ENCODE measurements at places on chromosomes 7 and 10.

- H3K4me3 ChIP-seq, result no peak overlapping the region
- no peak for DNase-seq
- H3K4me1 ChIP-seq, result no peaks in the 10 kb centered on the region
- H3K27ac ChIP-seq, result no peak overlapping the region
These were observed 15.0 kb upstream of the WDR86 start for GRCh38 chr7:151424799-151425198.

DNA sequence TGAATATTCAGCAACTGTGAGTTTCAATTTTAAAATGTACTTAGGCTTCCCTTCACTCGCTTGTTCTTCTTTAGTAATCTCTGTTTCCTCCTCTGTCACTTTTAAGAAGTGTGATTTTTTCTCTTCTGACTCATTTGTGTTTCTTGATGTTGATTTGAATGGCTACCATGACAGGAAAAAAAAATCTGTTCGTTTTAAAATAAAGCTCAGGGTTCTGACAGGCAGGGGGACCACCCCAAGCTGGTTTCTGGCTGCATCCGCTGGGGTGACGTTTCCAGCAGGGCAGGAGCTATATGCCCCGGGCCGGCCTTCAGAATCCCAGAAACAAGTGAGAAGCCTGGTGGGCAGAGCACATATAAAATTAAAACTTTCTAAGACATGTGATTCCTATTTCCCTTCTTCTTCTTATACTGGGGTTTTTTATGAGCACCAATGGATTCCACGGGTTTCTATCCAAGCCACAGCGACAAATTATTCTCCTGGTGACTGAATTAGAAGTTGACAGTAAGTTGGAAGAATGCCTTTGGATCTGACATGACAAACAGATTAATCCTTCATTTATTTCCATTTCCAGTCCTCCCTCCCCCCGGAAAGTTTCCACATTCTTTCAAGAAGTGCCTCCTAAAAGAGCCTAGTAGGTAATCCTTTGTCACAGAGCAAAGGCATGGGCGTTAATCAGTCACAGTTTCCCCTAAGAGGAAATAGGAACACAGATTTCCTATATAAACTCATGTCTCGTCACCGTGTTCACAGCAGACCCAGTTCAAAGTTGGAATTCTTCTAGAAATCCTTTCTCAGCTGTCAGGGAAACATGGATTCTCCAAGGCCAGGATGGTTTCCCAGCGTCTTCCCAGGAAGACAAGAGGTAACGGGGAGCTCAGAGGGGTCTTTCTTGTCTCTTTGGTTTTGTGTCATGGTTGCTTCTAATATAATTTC lies 79.9 kb downstream of the PTPRE start:
- no peaks in the 10 kb centered on the region for H3K4me1 ChIP-seq
- H3K4me3 ChIP-seq, result no peak overlapping the region
- no peaks in the 10 kb centered on the region for H3K36me3 ChIP-seq
- DNase-seq, result no peak
- H3K27ac ChIP-seq, result no peak overlapping the region

DNA sequence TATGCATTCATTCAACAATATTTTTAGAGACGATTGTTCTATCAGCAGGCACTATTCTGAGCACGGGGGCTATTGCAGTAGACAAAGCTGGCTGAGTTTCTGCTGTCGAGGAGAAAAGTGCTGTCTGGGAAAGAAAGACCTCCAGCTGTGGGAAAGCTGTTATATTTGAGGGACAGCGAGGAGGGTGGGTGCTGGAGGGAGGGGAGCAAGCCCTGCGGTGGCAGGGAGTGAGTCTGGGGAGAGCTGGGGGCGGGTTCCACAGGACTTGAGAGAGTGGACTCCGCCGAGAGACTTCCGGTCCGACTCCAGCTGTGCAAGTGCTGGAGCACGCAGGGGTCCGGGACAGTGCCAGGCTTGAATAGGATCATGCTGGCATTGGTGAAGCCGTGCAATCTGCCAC lies 602.1 kb upstream of the FOXK1 start:
- no peaks in the 10 kb centered on the region for H3K27me3 ChIP-seq
- H3K27ac ChIP-seq, result no peak overlapping the region
- no peak for DNase-seq
- H3K4me3 ChIP-seq, result no peak overlapping the region
- H3K4me1 ChIP-seq, result no peaks in the 10 kb centered on the region

DNA sequence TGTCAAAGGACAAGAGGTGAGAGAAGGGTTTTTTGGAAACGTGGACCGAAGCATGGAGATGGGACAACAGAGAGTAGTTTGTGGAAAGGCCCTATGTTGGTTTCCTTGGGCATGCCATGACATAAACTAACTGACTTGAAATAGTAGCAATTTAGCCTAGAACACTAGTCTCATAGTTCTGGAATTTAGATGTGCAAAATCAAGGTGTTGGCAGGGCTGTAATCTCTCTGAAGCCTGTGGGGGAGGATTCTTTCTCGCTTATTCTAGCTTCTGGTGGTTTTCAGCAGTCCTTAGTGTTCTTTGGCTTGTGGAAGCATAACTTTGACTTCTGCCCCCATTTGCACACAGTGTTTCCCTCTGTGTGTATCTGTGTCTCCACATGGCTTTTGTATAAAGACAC lies 283.4 kb downstream of the GFRA1 start:
- no peak overlapping the region for H3K4me3 ChIP-seq
- no peak overlapping the region for H3K27ac ChIP-seq
- no peak for DNase-seq
- no peaks in the 10 kb centered on the region for H3K36me3 ChIP-seq

DNA sequence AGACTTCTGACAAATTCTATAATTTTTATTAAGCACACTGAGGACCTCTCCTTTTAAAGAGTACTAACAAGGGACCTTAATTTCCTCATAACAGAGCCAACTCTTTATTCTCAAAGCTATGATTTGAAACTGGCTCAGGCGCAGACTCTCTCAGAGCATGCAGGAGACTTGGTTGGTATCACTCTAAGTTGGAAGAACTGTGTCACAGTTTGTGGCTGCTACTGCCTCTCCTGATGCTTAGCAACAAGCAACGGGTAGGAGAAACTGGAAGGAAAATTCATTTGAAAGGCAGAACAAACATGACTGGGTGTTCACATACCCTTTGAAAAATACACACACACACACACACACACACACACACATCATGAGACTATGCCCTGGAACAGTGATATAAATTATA lies 33.3 kb downstream of the ENO4 start:
- H3K27me3 ChIP-seq, result no peaks in the 10 kb centered on the region
- no peak for DNase-seq

DNA sequence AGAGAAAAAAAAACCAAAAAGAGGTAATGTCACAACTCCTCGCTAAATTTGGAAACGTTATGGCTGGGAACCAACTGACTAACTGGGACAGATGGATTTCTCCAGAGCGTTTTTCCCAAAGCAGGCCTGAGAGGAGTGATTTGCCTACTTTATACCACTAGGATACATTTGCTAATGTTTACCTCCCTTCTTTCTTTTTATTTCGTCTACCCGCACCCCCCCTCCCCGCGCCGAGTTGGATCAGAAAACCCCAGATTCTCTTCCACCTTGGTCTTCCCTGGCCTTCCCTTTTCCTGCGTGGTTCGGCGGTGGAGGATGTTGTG lies 7.2 kb downstream of the CPA2 start:
- DNase-seq, result no peak
- H3K4me3 ChIP-seq, result no peak overlapping the region
- H3K27me3 ChIP-seq, result no peaks in the 10 kb centered on the region
- H3K27ac ChIP-seq, result no peak overlapping the region

DNA sequence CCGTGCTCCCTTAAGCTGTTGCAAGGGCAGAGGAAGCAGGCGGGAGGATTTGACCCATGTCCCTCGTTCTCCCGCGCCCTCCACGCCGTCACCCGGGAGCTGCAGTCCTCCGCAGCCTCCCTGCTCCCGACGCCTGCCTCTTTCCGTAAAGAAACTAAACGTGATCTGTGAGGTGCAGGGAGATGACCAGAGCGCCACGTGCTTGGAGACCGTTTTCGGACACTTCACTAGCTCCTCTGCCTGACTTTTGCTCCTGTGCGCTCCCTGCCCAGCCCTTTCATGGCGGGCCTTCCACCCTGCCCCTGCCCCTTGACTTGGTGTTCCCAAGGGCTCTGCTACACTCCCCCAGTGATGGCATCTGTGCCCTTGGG lies 171.2 kb downstream of the LSM5 start:
- no peaks in the 10 kb centered on the region for H3K4me1 ChIP-seq
- H3K27ac ChIP-seq, result no peak overlapping the region
- no peaks in the 10 kb centered on the region for H3K36me3 ChIP-seq
- no peak overlapping the region for H3K4me3 ChIP-seq
- no peak for DNase-seq

- no peak overlapping the region for H3K4me3 ChIP-seq
- peak; percentile 75 for DNase-seq
- H3K27ac ChIP-seq, result no peak overlapping the region
These were observed 343.0 kb downstream of the CRPPA start for GRCh38 chr7:16078076-16078952.

GRCh38 chr10:77666821-77667220 lies 29.2 kb upstream of the KCNMA1 start:
- no peak overlapping the region for H3K27ac ChIP-seq
- H3K36me3 ChIP-seq, result no peaks in the 10 kb centered on the region
- no peak overlapping the region for H3K4me3 ChIP-seq
- DNase-seq, result no peak
- H3K27me3 ChIP-seq, result 0 out of 2 replicates have a peak, but pooled peaks cover 3% of the 10 kb centered on the region

- no peaks in the 10 kb centered on the region for H3K36me3 ChIP-seq
- H3K4me3 ChIP-seq, result no peak overlapping the region
- no peaks in the 10 kb centered on the region for H3K4me1 ChIP-seq
- H3K27me3 ChIP-seq, result no peaks in the 10 kb centered on the region
- DNase-seq, result no peak
These were observed 104.9 kb downstream of the DOCK4 start for GRCh38 chr7:112101201-112101846.

- H3K27me3 ChIP-seq, result no peaks in the 10 kb centered on the region
- DNase-seq, result no peak
- H3K4me1 ChIP-seq, result no peaks in the 10 kb centered on the region
- no peak overlapping the region for H3K4me3 ChIP-seq
- H3K36me3 ChIP-seq, result no peaks in the 10 kb centered on the region
- no peak overlapping the region for H3K27ac ChIP-seq
These were observed 155.5 kb downstream of the RNF216 start for GRCh38 chr7:5625938-5626337.

GRCh38 chr10:45514291-45515270 lies 140.6 kb downstream of the ALOX5 start:
- DNase-seq, result no peak
- no peak overlapping the region for H3K4me3 ChIP-seq
- H3K4me1 ChIP-seq, result 0 out of 2 replicates have a peak, but pooled peaks cover 5% of the 10 kb centered on the region
- no peak overlapping the region for H3K27ac ChIP-seq
- no peaks in the 10 kb centered on the region for H3K36me3 ChIP-seq

GRCh38 chr10:1193561-1193960 lies 137.4 kb downstream of the WDR37 start:
- H3K27ac ChIP-seq, result no peak overlapping the region
- no peak overlapping the region for H3K4me3 ChIP-seq
- no peaks in the 10 kb centered on the region for H3K36me3 ChIP-seq
- peaks cover 7% of the 10 kb centered on the region for H3K4me1 ChIP-seq
- DNase-seq, result no peak

DNA sequence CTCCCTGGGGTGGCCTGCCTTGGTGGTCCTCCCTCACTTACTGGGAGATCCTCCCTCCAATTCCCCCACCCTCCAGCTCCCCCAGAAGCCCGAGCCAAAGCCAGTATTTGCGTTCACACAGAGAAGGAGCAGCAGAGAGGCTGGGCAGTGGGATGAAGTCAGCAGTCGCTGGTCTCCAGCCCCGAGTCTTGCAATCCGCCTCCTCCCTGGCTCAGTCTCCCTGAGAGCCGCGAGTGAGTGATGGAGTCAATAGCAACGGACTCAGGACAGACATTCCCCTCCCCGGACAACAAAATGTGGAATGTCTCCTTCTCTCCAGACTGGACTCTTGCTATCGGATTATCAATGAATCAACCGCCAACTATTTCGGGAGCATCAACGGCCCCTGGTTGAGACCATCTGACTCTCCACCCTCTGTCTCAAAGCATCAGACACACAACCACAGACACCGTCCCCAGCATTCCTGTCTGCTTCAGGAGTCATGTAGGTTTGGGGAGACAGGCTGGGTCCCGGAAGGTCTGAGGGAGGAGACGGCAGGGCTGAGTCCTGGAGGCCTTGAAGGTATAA lies 178.4 kb downstream of the SH3PXD2A start:
- DNase-seq, result no peak
- H3K4me3 ChIP-seq, result no peak overlapping the region
- no peak overlapping the region for H3K27ac ChIP-seq
- H3K4me1 ChIP-seq, result peaks cover 5% of the 10 kb centered on the region
- no peaks in the 10 kb centered on the region for H3K36me3 ChIP-seq

- no peak for DNase-seq
- H3K27me3 ChIP-seq, result no peaks in the 10 kb centered on the region
- no peaks in the 10 kb centered on the region for H3K4me1 ChIP-seq
- no peaks in the 10 kb centered on the region for H3K36me3 ChIP-seq
- H3K4me3 ChIP-seq, result no peak overlapping the region
- H3K27ac ChIP-seq, result no peak overlapping the region
These were observed 128.9 kb upstream of the PLXNA4 start for GRCh38 chr7:132705146-132705545.

DNA sequence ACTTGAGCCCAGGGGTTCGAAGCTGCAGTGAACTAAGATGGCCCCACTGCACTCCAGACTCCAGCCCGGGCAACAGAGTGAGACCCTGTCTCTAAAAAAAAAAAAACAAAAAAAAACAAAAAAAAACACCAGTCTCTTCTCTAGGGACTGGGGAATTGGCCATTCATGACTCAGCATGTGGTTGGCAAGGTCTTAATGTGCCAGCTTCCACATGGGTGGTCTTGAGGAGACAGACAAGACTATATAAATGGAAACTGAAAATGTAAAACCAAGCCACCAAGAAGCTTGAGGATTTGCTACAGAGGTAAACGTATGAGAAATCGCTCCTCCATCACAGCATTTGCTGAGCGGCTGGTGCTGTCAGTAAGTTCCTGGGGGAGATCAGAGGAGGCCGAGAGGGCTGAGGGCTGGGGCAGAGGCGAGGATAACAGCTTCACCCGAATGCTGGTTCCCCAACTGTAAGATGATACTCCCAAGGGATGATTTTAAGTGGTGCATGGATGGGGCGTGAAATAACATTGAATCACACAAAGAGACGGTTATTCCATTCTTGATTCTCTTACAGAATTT lies 128.7 kb downstream of the C10orf105 start:
- H3K36me3 ChIP-seq, result no peaks in the 10 kb centered on the region
- H3K4me1 ChIP-seq, result peaks cover 17% of the 10 kb centered on the region
- no peaks in the 10 kb centered on the region for H3K27me3 ChIP-seq
- peak; percentile 66 for DNase-seq
- no peak overlapping the region for H3K4me3 ChIP-seq

DNA sequence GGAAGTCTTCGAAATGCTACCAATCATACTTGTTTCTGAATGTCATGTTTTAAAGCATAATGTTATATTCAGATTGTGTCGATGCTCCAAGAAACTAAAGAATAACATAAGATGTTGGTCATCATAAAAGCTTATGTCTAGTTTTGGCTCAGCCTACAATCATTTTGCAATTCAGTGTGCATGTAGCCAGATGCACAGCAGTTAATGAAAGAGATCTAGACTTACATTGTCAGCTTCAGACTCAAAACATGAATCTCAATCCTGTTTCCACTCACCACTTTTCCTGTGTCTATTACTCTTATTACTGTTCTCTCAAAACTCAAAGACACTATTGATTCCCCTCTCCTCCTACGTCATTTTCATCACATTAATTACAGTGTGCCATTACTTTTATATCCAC lies 21.4 kb downstream of the TMEM196 start:
- H3K36me3 ChIP-seq, result no peaks in the 10 kb centered on the region
- H3K4me3 ChIP-seq, result no peak overlapping the region
- H3K4me1 ChIP-seq, result no peaks in the 10 kb centered on the region
- H3K27me3 ChIP-seq, result no peaks in the 10 kb centered on the region

- H3K27me3 ChIP-seq, result no peaks in the 10 kb centered on the region
- no peak for DNase-seq
- H3K4me1 ChIP-seq, result no peaks in the 10 kb centered on the region
- H3K36me3 ChIP-seq, result no peaks in the 10 kb centered on the region
- H3K4me3 ChIP-seq, result no peak overlapping the region
- H3K27ac ChIP-seq, result no peak overlapping the region
These were observed 5.9 kb downstream of the DIP2C start for GRCh38 chr10:683448-684071.
